ENCODE measurements at places on chromosomes 3 and 15.

- no peak for DNase-seq
Observed at GRCh38 chr15:27764339-27764738, 334.8 kb downstream of the OCA2 start.

GRCh38 chr3:64594134-64594533 lies 93.7 kb downstream of the ADAMTS9 start:
- DNase-seq, result no peak

GRCh38 chr3:195709676-195710085 lies 11.1 kb upstream of the MUC20 start:
- DNase-seq, result no peak

- DNase-seq, result no peak
Observed at GRCh38 chr3:99644017-99644416, 5.6 kb downstream of the COL8A1 start.

- DNase-seq, result no peak
Observed at GRCh38 chr3:53913401-53913800, 21.7 kb upstream of the SELENOK start.

DNA sequence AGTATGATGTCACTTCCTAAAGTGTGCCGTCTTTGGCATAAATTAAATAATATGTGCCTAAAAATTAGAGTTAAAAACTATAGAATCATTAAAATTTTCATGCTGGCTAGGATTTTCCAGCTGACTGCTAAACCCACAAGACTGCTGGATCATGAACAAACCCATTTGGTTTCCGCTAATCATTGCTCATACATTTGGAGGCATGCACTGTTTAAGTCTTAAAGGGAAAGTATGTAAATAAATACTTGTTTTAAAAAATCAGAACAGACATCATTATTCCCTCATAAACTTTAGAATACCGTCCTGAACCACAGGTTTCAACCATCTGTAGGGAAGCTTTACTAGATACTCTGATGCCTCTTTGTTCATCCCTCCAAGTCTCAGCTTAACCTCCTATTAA lies 26.5 kb downstream of the ATP6V1A start:
- no peak for DNase-seq

DNA sequence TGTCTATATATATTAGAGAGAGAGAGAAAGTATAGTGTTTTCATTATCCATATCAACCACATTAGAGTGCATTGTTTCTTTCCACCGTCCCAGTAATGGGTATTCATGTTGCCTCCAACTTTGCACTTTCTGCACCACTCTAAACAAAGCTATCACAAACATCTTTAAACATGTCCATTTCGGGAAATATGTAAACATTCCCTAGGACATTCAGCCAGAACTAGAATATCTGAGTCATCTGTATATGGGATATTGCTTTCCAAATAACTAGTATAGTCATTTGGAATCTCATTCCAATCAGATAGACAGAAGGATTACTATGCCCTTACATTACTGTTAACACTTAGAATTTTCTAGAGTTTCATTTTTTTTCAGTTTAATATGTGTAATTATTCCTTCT lies 914.9 kb upstream of the EPHA6 start:
- DNase-seq, result no peak

DNA sequence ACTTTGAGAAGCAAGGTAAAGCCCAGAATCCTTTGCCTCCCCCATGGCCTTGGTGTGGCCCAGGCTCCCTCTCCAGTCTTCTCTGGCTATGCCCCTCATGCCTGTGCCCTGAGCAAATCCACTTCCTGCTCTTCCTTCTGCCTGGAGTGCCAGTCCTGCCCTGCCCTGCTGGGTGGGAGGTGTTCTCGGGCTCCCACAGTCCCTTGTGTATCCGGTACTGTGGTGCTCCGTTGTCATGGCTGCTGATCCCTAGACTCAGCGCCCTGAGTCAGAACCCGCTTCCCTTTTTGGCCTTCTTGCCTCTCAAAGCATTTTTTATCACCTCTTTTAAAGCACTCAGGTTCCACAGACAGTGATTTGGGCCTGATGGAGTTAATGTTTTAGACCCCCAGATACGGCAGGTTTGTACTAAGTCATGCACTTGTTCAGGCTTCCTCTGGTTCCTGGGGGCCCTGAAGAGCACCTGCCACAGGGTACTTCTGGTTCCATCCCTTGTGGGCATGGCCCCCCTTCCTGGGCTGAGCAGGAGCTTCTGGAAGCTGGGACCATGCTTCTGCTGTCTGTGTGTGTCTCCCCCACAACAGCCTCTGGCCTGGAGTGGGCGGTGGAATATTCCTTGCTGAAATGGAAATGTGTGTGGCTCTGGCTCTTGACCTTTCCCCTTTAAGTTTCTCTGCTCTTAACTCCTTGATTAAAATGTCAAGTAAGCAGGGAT lies 29.6 kb upstream of the ADAMTS7 start:
- no peak for DNase-seq

GRCh38 chr15:51561271-51561670 lies 61.3 kb downstream of the DMXL2 start:
- no peak for DNase-seq

DNA sequence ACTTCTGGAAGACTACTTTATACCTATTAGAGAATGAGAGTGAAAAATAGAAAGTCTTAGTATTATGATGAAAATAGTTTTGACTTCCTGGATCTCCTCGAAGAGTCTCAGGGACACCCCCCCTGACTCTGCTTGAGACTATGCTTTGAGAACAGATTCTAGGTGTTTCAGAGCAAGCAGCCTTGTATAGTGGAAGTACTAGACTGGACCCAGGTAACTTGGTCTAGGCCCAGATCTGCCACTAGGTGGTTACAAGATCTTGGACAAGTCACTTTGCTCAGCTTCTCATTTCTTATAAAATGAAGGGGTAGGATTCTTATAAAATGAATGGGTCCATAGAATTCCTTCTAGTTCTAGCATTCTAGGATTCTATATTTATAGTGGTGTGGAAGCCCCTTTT lies 9.1 kb downstream of the ABHD5 start:
- DNase-seq, result no peak

GRCh38 chr15:59020322-59020721 lies 32.9 kb downstream of the RNF111 start:
- DNase-seq, result no peak

- no peak for DNase-seq
Observed at GRCh38 chr3:125024817-125025216, 31.0 kb downstream of the HEG1 start.

- no peak for DNase-seq
Observed at GRCh38 chr3:179603831-179604230, 607 bp downstream of the MRPL47 start.

DNA sequence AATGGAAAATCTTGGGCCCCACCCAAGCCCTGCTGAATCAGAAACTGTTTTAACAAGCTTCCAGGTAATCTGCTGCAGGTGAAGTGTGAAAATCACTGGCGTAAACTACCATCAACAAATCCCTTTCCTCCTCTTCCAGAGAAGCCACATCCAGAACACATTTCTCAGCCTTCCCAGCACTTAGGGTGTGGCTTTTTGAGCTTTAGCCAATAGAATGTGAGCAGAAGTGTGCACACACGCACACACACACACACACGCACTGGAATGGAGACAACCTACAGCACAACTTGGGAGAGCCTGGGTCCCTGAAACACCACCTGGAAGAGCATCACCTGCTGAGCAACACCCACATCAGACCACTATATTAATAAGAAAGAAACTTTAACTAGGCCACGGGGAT lies 98.6 kb downstream of the OSBPL10 start:
- DNase-seq, result no peak

DNA sequence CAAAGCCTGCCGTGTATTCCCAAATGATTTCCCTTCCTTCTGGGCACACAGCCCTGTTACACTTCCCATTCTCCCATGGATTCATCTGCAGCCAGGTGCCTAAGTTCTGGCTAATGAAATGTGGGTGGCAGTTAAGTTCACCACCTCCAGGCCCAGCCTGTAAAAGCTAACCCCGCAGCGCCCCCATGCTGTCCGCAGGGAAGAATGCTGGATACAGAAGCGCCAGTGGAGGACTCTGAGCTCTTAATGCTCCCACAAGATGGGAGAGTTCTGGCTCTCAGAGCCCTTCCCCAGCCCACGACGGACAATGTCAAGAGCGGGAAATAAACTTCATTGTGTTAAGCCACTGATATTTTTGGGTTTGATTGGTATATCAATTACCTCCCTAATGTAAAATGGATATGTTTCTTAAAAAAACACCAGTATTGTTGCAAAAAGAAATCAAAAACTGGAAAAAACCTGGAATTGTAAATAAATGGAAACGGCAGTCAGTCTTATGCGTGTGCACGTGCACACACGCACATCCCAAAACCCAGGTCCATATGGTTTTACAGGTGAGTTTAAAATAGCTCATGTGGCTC lies 37.7 kb upstream of the FGD5 start:
- no peak for DNase-seq

All from stimulated activated CD4-positive, alpha-beta T cell treated with anti-CD3 and anti-CD28 coated beads, Interleukin-1b, Interleukin-23, amount 100 ng/mL, for 4 hours (primary cell).